Muscle of leg (tissue), 16 donors: ENCODE measurements at places on chromosomes 13 and 19. TPM values are rescaled to one million over a fixed set of nuclear protein-coding genes. Genes with fewer than 3 reads are reported as not detected.
A peak's percentile ranks its signal among the peaks of the same experiment; 100 is the strongest.

DNA sequence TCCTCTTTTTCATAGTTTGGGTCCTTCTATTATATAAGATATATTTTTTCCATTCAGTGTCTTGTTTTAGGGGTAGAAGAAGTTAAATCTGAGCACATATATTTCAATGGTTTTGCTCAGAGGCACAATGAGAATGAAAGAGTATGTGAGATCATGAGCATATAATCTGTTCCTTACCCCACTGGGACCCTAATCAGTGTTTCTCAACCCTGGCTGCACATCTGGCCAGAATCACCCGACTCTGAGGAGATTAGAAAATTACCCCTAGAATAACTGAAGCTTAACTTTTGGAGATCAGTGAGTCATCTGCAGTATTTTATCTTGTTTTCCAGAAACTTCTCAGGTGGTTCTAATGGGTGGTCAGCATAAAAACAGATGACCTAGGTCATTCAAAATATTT is 782 bp downstream of the CYSLTR2 start:
- DNase-seq, result no peak
- H3K4me1 ChIP-seq, result peaks cover 4% of the 10 kb centered on the region
- H3K4me3 ChIP-seq, result no peak overlapping the region
- no peaks in the 10 kb centered on the region for H3K36me3 ChIP-seq
- no peaks in the 10 kb centered on the region for H3K27me3 ChIP-seq

The MCF2L gene
- total RNA-seq, result 19.2 TPM

GRCh38 chr19:17090583-17090982 is 15.0 kb downstream of the MYO9B start:
- H3K4me1 ChIP-seq, result peaks cover 5% of the 10 kb centered on the region
- H3K27ac ChIP-seq, result peak overlapping the region; percentile 20
- H3K36me3 ChIP-seq, result peaks cover 9% of the 10 kb centered on the region
- no peak overlapping the region for H3K4me3 ChIP-seq

The CLDN10 gene
- total RNA-seq, result 7.4 TPM

The TNFRSF19 gene
- total RNA-seq, result 9.5 TPM

The S1PR4 gene
- total RNA-seq, result 0.58 TPM

DNA sequence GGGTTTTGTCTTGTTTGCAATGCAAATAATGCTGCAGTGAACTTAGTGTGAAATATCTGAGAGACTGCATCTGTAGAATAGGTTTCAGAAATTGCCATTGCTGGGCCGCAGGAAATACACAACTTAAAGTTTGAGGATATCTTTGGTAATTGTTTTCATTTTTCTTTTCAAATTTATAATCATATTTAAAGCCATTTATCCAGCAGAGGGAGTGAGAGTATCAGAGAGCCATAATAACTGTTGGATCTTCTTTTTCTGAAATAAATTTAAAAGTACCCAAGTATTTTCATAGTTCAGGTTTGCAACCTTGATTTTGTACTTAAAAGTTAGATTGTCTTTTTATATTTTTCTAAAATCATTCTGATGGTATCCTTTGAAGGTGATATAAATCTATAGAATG is 99.4 kb downstream of the ZMYM2 start:
- DNase-seq, result no peak
- H3K4me1 ChIP-seq, result no peaks in the 10 kb centered on the region
- peaks cover 33% of the 10 kb centered on the region for H3K36me3 ChIP-seq
- H3K4me3 ChIP-seq, result no peak overlapping the region

The LHB gene
- not detected for total RNA-seq

The ZNF431 gene
- total RNA-seq, result 18.1 TPM

GRCh38 chr13:60258349-60258748 is 94.6 kb upstream of the DIAPH3 start:
- no peak overlapping the region for H3K27ac ChIP-seq
- no peaks in the 10 kb centered on the region for H3K27me3 ChIP-seq
- no peaks in the 10 kb centered on the region for H3K36me3 ChIP-seq
- H3K4me1 ChIP-seq, result no peaks in the 10 kb centered on the region
- no peak overlapping the region for H3K4me3 ChIP-seq

The TUBA3C gene
- not detected for total RNA-seq

GRCh38 chr13:105569816-105570215 is 965.6 kb downstream of the EFNB2 start:
- H3K4me3 ChIP-seq, result no peak overlapping the region
- no peaks in the 10 kb centered on the region for H3K36me3 ChIP-seq
- no peaks in the 10 kb centered on the region for H3K4me1 ChIP-seq
- no peak overlapping the region for H3K27ac ChIP-seq

The ZNF266 gene
- total RNA-seq, result 15.3 TPM

DNA sequence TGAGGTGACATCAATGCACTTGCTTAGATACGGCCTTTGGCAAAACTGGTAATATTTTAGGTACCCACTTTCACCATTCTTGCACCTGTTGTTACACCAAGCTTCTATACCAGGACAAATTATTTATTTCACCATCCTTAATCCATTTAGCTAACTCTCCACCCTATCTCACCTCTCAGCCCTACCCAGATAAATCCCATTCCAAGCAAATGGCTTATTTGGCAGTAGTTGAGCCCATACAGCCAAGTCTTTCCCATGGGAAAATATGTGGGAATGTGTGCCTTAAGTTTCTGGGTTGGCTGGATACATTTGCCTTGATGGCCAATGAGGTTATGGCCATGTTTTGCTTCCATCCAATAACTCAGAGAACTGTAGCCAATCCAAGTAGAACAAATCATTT is 551.9 kb downstream of the GPC6 start:
- DNase-seq, result peak; percentile 21
- H3K36me3 ChIP-seq, result no peaks in the 10 kb centered on the region
- H3K27ac ChIP-seq, result no peak overlapping the region
- no peak overlapping the region for H3K4me3 ChIP-seq
- no peaks in the 10 kb centered on the region for H3K27me3 ChIP-seq
- no peaks in the 10 kb centered on the region for H3K4me1 ChIP-seq

DNA sequence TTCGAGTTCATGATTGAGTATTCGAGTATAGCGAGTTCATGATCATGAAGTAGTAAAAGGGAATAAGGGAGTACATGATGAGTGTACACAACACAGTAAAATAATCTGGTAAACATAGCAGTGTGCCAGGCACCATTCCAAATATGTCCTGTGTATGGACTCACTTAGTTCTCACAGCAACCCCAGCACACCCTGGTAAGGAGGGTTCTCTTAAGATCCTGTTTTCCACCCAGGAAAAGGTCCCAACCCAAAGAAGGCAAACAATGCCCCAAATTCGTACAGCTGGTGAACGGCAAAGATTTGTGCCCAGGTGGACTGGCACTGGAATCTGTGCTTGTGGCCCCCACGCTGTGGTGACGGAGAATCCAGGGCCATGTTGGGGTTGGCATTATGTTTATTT is 21.4 kb downstream of the HPN start:
- H3K4me3 ChIP-seq, result no peak overlapping the region
- no peaks in the 10 kb centered on the region for H3K36me3 ChIP-seq
- H3K4me1 ChIP-seq, result no peaks in the 10 kb centered on the region
- peaks cover 2% of the 10 kb centered on the region for H3K27me3 ChIP-seq

DNA sequence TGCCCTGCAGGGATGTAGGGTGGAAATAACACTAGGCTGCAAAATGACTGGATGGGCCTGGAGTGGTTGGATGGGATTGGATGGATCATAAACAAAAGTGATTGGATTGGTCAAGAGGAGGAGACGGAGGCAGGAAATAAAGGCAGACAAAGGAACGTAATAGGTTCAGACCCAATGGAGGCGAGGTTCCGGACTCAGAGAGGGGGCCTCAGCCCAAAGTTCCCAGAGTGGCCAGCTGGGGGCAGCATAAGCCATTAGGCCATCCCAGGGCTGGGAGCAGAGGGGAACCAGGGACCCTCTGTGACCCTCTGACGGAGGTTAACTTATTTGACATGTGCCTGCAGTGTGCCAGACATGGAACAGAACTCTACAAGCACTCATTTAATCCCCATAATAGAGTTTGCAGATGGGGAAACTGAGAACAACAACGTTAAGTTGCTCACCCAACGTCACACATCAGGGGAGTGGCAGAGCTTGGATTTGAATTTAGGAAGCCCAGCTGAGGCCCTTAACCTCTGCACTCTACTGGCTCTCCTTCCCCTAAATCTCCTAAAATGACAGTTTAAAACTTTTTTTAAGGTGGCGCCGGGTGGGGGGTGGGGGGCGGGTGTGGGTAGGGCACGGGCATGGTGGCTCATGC is 15.3 kb upstream of the MAP1S start:
- DNase-seq, result peak; percentile 17
- H3K4me1 ChIP-seq, result no peaks in the 10 kb centered on the region
- H3K4me3 ChIP-seq, result no peak overlapping the region
- no peaks in the 10 kb centered on the region for H3K36me3 ChIP-seq
- H3K27ac ChIP-seq, result no peak overlapping the region

GRCh38 chr13:95896301-95896700 is 156.9 kb downstream of the UGGT2 start:
- no peak overlapping the region for H3K4me3 ChIP-seq
- H3K36me3 ChIP-seq, result peaks cover 3% of the 10 kb centered on the region
- no peak for DNase-seq
- no peaks in the 10 kb centered on the region for H3K4me1 ChIP-seq

DNA sequence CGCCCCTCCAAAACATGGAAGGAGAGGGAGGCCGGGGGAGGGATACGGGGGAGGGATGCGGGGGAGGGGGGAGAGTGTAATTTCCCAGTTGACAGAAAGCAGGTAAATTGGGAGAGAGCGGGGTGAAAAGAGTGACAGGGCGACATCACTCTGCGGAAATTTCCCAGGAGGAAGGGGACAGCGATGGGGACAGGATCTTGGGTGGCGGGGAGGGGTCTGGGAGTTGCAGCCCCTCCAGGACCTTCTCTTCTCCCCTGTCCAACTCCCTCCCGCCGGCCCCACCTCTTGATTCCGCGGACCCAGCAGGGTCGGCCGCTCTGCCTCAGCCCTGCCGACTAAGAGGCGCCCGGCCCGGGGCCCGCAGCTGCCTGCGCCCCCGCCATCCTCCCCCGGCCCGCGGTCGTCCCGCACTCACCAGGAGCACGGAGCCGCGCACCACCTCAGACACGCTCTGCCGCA is 108.0 kb upstream of the DOCK9 start:
- no peaks in the 10 kb centered on the region for H3K36me3 ChIP-seq
- peak overlapping the region; percentile 37 for H3K4me3 ChIP-seq
- no peak overlapping the region for H3K27ac ChIP-seq
- H3K27me3 ChIP-seq, result peaks cover 27% of the 10 kb centered on the region

The NLRP9 gene
- not detected for total RNA-seq

The TMEM38A gene
- total RNA-seq, result 86.7 TPM

GRCh38 chr13:51637852-51638215 is 53.6 kb downstream of the WDFY2 start:
- H3K4me3 ChIP-seq, result no peak overlapping the region
- no peaks in the 10 kb centered on the region for H3K36me3 ChIP-seq
- H3K27me3 ChIP-seq, result no peaks in the 10 kb centered on the region
- peaks cover 2% of the 10 kb centered on the region for H3K4me1 ChIP-seq
- H3K27ac ChIP-seq, result no peak overlapping the region
- no peak for DNase-seq

The NR2F6 gene
- total RNA-seq, result 32.4 TPM

The MAP2K7 gene
- 8.0 TPM for total RNA-seq

The KLF2 gene
- total RNA-seq, result 15.3 TPM
